ENCODE measurements at places on chromosomes 4 and X. TPM values are rescaled to one million over a fixed set of nuclear protein-coding genes. Genes with fewer than 3 reads are reported as not detected.

GAGE10 gene
- total RNA-seq = not detected

PGAM4 gene
- total RNA-seq = not detected

DCLK2 gene
- 23.2 TPM for total RNA-seq

STARD8 gene
- 4.1 TPM for total RNA-seq

ZNF630 gene
- 0.33 TPM for total RNA-seq

HSFX2 gene
- not detected for total RNA-seq

CTAG1B gene
- total RNA-seq = not detected

GYPE gene
- total RNA-seq = under 0.01 TPM

BEX1 gene
- 0.63 TPM for total RNA-seq

ADGRL3 gene
- total RNA-seq = 1.4 TPM

COPS4 gene
- 40.7 TPM for total RNA-seq

HMGB3 gene
- 25.6 TPM for total RNA-seq

DOK7 gene
- total RNA-seq = 8.6 TPM

SLC10A6 gene
- not detected for total RNA-seq

RBMXL3 gene
- not detected for total RNA-seq

SLC34A2 gene
- total RNA-seq = not detected

CYSLTR1 gene
- not detected for total RNA-seq

CYTL1 gene
- total RNA-seq = 9.3 TPM

CFAP299 gene
- total RNA-seq = not detected

TCEAL8 gene
- total RNA-seq = 45.3 TPM

TEX13B gene
- total RNA-seq = not detected

ARAP2 gene
- total RNA-seq = 13.8 TPM

AFF2 gene
- total RNA-seq = 0.16 TPM

FAM9C gene
- total RNA-seq = not detected

ARR3 gene
- not detected for total RNA-seq

TMSB15B gene
- total RNA-seq = 13.7 TPM

ARX gene
- total RNA-seq = not detected

S100G gene
- not detected for total RNA-seq

TLL1 gene
- total RNA-seq = 10.9 TPM

BRS3 gene
- not detected for total RNA-seq

CSN1S1 gene
- not detected for total RNA-seq

PLS3 gene
- 87.7 TPM for total RNA-seq

MCF2 gene
- under 0.01 TPM for total RNA-seq

NCAPG gene
- 1.4 TPM for total RNA-seq

CCKAR gene
- total RNA-seq = not detected

TLR1 gene
- under 0.01 TPM for total RNA-seq

ABRAXAS1 gene
- total RNA-seq = 12.0 TPM

GYPA gene
- not detected for total RNA-seq
